ENCODE measurements at places on chromosomes 13 and 19. TPM values are rescaled to one million over a fixed set of nuclear protein-coding genes. Genes with fewer than 3 reads are reported as not detected.

- DNase-seq, result no peak
Observed at GRCh38 chr19:400976-401865, 7.7 kb downstream of the C2CD4C start.

DNA sequence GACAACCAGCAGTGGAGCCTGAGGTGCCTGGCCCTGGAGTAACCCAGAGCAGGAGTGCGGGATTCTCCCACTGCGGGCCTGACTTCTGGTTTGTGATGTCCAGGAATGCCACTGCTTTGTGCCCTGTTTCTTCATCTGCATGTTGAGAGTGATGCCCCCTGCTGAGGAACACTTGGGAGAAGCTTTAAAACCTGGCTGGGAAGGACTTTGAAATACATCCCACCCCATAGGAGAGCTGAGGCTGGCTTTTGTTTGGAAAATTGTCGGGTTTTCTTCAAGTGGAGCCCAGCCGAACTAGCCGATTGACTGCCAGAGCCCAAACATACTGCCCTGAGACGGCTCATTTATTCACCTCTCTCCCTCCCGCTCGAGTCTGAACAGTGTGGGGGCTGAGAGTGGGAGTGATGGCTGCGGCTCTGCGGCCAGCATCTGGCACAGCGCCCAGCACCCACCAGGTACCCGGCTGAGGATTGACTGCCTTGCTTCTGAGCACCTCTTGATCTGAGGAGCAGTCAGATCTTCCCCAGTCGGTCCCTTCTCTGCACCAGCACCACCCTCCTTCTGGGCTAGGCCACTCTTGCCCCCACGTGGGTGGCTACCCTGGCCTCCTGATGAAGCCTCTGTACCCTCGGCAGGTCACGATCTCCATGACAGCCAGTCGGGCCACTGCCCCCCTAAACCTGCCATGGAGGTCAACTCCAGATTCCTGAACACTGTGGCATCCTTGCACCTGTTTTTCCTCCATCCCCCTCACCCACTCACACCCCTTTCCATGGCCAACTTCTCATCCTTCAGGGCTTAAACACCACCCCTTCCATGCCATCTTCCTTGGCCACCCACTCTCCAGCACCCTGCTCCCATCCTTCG, 148.9 kb downstream of the SIPA1L3 start:
- no peak for DNase-seq

The RASAL3 gene
- polyA plus RNA-seq, result 1.1 TPM

The GNG7 gene
- 2.3 TPM for polyA plus RNA-seq

The REEP6 gene
- 1.9 TPM for polyA plus RNA-seq
